ENCODE measurements at places on chromosomes 3 and 15.
A peak's percentile ranks its signal among the peaks of the same experiment; 100 is the strongest.

DNA sequence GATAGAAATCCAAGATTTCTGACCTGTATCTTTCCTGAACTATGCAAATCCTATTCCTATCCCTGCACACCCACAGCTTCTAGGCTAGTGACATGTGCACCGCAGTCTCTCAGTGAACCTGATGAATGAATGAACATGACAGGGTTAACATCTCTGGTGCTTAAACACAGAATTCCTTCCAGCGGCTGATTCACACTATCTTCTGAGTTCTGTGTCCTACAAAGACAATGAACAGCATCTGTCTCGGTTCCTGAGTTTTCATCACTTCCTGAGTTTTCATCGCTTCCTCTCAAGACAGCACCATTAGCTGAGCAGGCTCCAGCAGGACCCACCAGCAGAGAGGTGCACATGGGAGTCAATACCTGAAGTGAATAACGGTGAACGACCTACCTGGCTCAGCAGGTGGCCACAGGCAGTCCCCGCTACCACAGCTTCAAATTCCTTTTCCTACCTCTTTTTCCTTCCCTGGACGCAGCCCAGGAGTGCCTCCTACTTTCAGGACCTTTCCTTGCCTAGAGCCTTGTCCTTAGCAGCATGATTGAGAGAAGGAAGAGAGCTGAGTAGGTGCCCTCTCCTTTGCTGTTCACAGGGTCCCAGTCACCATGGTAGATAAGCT is 113.5 kb downstream of the IGF2BP2 start:
- DNase-seq, result no peak

DNA sequence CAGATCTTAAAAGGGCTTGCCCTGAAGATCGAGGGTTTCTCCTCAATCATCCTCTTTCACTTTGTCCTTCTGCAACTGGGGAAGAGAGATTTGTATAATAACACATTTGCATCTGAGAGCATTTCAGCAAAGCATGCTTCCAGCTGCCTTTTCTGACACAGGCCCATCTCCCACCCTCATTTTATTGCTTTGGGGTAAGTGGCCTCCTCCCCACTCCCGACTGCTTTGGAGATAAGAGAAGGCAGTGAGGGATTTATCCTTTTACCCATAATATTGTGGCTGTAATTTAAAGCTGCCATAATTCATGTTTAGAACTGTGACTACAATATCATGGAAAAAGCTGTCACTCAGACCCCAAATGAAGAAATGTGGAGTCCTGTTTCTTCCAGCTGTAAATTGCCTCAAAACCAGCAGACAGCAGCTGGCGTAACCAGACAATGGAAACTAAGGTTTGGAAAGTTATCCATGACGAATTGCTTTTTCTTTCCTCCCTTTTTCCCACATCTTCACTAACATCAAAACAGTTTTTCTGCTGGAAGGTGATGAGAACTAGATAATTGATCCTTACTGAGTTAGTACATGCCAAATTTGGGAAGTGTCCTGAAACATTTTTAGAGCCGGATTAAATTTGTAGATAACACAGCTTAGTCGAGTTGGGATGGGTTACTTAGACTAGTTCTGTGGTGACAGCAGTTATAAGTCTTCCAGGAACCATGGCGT is 104.2 kb upstream of the PFN2 start:
- no peak for DNase-seq

DNA sequence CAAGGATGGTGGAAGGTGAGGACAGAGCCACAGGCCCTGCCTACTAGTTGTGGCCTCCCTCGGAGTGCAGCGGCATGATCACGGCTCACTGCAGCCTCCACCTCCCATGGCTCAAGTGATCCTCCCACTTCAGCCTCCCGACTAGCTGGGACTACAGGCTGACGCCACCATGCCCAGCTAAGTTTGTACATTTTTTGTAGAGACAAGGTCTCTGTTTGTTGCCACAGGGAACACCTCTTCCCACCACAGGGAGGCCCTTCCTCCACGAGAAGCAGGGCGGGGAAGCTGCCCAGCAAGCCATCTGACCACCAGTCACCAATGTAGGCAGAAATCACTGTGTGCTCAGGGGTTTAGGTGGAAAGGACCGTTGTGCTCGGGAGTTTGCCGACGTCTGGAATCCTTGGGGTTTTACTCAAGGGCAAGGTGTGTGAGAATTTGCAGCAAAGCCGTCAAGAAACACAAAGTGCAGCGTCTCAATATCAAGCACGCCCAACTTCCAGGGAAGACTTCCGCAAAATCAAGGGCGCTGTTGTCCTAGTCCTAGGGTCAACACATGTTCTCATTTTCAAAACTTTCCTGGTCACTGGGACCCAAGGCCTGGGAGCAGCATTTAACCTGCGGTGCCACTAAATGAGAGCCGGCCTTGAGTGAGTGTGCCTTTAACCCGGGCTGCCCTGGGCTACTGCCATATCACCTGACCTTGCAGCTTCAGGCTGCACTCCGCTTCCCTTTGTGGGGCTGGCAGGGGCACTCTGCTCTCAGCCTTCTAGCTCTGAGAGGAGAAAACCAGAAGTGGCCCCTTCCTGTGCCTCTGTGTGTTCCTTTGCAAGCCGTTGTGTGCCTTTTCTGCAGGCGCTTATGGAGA is 65.7 kb downstream of the SLC12A8 start:
- peak; percentile 77 for DNase-seq

DNA sequence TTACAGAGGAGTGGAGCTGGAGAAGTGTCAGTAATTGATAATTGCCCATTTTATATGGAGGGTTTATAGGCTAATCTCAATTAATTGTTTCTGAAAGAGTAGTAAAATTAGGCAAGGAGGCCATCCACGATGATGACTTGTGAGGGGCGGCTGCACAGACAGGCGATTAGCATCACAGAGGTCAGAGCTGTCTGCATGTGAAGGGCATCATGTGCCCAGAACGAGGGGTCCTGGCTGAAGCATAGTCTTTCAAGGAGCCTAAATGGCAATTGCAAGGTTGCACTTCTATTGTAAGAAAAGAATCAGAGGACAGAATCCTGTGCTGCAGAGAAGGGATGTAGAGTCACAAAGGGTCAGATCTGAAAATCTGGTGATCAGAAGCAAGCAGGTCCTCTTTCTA is 196.6 kb downstream of the EBLN2 start:
- no peak for DNase-seq

GRCh38 chr3:184811034-184811433 is 932 bp upstream of the VPS8 start:
- DNase-seq, result no peak

- no peak for DNase-seq
These were observed 36.9 kb downstream of the NCK1 start for GRCh38 chr3:136898954-136899353.

DNA sequence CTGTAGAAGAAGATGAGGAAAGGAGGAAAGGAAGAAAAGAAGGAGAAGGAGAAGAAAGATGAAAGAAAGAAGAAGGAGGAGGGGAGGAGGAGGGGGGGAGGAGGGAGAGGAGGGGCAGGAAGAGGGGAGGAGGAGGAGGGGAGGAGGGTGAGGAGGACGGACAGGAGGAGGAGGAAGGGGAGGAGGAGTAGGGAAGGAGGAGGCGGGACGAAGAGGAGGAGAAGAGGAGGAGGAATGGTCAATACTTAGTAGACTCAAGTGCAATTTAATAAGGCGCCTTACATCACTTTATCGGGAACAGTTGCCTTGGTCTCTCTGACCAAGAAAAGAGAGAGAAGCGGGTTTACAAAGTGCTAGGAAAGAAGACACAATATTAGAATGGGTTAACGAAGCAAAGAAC is 23.7 kb upstream of the NR2E3 start:
- DNase-seq, result no peak

DNA sequence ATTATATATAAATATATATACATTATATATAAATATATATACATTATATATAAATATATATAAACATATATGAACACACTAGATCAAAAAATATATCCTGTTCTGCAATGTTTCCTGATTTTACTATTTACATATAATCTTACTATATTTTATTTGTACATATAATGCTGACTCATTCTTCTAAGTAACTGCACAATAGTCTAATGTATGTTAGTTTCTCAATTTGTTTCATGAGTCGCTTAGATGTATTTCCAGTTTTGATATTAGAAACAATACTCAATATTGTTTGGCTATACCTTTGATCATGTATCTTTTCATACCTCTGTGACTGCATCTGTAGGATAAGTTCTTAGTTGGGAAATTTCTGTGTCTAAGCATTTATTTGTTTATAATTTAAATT is 669.9 kb upstream of the CCDC54 start:
- no peak for DNase-seq

DNA sequence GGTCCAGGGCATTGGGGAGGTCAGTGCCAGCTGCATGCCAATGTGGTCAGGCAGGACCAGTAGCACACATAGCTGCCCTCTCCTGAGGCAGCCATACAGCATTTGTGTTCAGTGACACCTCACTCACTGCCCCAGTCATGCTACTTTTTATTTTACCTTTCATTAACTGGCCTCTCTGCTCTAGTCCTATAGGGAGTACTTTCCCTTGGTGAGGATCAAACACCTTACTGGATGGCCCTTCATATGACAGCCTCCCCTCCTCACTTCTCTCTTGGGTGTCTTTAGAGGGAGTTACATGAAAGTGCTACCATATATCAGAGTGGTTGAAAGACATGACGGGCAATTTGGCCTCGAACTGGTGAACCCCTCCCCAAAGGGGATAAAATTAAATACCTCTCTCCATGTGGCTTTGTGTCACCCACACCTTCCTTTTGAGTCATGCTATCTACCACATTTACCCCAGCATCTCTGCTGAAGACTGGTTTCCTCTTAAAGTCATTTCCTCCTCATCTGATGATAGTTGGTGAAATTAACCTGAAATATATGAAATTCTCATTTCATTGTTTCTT is 17.6 kb downstream of the RLBP1 start:
- no peak for DNase-seq

DNA sequence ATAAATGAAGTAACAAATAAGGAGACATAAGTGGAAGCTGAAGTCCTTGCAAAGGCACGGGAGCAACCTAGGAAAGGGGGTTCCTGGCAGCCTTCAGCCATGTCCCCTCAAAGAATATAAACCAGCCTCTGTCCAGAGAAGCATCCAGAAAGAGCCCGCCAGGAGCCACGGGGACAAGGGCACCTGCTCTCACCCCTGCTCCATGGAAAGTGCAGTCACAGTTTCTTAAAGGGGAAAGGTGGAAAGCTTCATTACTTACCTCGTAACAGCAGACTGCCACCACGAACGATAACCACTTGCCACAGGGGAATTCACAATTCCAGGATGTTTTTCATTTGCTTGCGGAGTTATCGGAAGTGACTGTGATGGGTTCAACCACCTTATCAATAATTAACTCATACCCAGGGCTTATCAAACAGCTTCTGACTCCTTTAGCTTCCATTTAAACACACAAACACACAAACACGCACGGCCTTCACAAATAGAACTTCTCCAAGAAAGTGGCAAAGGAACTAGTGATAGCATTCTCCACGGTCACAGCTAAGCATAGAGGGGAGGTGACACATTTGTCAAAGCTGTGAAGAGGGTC is 134.2 kb upstream of the IGF1R start:
- DNase-seq, result no peak

GRCh38 chr3:171204942-171205341 is 178.4 kb upstream of the SLC2A2 start:
- DNase-seq, result no peak
